EH (cell line): ENCODE measurements at places on chromosomes 3 and 15.
A peak's percentile ranks its signal among the peaks of the same experiment; 100 is the strongest.

DNA sequence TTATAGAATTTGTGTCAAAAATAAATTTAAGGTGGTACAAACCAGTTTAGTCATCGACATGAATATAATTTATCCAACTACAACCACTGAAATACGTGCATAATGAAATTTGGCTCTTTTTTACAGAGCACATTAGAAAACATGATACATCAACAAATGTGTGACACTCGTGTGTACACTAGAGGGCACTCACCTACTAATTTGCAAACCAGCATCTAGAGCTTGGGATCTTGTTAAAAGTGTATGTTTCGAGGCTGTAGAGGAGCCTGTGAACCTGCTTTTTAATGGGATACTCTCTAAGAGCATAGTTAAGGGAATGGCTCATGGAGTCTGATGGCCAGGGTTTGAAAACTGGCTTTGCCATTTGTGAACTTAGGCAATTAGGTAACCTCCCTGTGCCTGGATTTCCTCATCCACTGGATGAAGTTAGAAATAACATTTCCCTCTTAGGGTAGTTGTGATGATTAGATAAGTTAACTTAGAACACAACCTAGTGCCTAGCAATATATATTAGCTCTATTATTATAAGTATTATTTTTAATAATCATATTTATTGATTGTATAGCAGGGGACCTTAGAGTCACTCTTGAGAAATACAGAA, 8.8 kb upstream of the CPOX start:
- DNase-seq, result peak; percentile 66

DNA sequence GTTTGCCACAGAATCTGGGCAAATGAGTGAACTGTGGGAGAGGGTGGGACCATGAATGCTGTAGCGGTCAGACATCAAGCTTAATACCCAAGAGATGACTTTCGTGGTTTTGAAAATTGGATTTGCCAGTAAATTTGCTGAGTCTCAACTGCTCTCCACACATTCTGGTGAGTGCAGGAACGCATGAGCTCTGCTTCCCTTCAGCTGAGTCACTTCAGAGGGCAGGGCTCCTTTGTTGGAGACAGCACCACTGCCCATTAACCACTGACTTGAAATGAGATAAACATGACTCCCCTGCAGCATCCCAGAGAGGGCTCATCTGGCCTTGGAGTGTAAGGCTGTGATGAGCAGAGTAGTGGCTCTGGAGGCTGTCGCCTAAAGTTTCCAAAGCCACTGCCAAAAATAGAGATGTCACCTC, 22.6 kb downstream of the RARRES1 start:
- peak; percentile 100 for DNase-seq

GRCh38 chr3:169170456-169170855, 493.1 kb downstream of the MECOM start:
- DNase-seq, result no peak

DNA sequence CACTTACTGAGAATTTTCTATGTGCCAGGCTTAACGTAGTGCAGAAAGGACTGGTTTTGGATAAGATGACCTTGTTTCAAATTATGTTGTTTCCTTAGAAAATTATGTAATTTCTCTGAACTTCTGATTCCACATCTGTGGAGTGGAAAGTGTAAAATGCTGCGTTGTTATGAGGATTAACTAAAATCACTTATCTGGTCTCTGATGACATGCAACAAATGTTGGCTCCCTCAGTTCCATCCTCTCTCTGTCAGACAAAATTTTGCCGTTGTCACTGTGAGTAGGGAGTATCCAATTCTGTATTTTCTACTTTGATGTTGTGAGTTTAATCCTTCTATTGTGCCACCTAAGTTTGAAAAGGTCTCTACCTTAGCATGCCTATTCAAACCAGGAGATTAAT, 175.5 kb downstream of the KCNMB2 start:
- DNase-seq, result no peak

DNA sequence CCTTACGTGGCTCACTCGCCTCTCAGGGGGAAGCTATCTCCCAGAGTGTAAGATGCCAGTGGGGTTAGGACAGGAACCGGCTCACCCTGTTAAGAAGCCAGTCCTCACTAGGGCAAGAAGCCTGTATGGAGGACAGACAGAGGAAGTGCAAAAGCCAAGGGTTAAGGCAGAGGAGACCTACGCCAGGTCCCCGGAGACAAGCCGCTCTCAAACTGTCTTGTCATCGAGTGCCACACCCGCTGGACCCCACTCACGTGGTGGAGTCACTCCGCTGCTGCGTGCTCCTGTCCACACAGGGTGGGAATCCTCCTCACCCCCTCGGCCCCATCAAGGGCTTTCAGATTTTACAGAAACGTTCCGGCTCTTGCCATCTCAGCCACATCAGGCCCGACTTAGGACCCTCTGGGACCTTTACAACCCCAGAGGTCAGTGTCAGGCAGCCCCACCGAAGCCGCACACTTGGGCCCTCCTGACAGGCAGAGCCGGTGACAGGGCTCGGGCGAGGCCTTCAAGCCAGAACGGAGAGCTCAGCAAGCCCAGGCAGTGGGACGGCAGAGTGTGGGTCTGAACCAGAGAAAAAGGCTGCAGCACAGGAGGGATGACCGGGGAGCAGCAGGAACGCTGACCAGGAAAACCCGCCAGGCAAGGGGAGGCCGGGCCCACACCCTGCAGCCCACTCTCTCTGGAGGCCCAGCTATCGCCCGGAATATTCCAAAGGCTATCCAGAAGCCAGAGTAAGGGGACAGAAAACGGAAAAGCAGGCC, 61.7 kb downstream of the XXYLT1 start:
- peak; percentile 35 for DNase-seq

DNA sequence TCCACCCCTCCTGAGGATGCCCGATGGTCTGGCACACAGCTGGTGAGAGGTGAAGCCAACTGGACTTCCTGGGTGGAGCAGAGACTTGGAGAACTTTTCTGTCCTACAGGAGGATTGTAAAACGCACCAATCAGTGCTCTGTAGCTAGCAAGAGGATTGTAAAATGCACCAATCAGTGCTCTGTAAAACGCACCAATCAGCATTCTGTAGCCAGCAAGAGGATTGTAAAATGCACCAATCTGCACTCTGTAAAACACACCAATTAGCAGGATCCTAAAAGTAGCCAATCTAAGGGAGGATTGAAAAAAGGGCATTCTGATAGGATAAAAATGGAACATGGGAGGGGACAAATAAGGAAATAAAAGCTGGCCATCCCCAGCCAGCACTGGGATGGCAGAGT, 150.2 kb downstream of the CHSY1 start:
- DNase-seq, result no peak
